ENCODE measurements at places on chromosomes 6 and 20. TPM values are rescaled to one million over a fixed set of nuclear protein-coding genes. Genes with fewer than 3 reads are reported as not detected.

DNA sequence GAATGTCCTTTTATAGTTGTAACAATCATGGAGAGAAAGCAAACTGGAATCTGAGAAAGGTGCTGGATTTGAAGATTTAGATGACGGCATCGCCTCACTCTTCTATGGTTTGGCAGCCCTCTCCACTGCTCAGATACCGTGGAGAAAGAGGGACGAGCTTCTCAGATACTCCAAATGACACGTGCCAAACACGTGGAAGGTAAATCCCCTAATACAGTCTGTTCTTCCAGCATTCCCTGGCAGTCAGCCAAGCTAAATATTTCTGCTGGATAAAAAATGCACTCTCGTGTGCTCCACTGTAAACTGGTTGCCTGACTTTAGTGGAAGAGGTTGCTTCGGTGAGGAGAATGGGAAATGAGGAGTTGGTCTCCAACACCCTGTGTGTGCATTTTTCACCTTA is 16.7 kb upstream of the PRDM1 start:
- DNase-seq = peak; percentile 92

- no peak for DNase-seq
Measured at GRCh38 chr20:36676701-36677421, 30.9 kb upstream of the SLA2 start.

DNA sequence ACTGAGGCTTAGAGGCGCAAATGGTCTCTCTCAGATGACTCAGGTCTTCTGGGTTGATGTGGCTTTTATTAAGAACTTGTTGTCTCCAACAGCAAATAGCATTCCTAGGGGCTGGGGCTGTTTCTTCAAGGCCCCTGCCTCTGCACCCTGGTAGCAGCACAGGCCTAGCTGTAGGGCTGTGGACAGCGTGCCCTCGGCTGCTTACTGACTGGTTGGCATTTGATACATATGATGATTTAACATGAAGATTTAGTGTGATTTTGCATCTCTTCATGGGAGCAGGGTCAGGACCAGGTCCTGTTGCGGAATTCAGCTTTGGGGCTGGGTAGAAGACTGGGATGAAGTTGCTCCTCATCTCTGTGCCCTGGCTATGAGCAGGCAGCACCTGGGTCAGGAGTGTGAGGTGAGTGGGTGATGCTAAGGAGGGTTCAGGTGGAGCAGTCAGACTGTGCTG is 24.3 kb upstream of the IER3 start:
- no peak for DNase-seq

GRCh38 chr6:167580619-167580911 is 246.1 kb upstream of the AFDN start:
- no peak for DNase-seq

DNA sequence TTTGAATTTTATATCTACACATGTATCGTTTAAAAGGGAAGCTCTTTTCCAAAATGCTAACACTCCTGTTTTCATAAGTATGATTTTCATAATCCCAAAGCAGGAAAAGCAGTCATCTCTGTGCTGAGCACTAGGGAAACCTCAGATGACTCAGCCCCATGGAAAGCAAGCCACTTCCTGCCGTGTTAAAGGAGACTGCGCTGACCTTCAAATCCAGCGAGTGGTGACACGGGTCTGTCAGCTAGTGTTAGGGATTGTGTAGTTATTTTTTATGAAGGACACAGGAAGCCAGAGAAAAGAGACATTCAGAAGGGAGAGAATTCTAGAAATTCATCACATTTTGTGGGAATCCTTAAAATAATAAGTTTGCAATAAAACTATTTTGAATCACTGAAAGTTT is 57.0 kb upstream of the CD93 start:
- peak; percentile 85 for DNase-seq

DNA sequence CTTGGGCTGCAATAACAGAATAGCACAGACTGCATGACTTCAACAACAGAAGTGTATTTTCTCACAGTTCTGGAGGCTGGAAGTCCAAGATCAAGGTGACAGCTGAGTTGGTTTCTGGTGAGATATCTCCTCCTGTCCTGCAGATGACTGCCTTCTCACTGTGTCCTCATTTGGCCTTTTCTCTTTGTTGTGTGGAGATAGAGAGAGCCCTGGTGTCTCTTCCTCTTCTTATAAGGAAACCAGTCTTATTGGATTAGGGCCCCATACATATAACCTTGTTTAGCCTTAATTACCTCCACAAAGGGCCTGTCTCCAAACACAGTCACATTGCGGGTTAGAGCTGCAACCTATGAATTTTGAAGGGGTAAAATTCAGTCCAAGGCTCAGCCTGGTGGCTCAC is 57.0 kb upstream of the BMP6 start:
- no peak for DNase-seq

Gene MAP7
- total RNA-seq = 0.36 TPM

Gene EFHC1
- total RNA-seq = 14.0 TPM
